ENCODE measurements at places on chromosomes 12 and 14.

DNA sequence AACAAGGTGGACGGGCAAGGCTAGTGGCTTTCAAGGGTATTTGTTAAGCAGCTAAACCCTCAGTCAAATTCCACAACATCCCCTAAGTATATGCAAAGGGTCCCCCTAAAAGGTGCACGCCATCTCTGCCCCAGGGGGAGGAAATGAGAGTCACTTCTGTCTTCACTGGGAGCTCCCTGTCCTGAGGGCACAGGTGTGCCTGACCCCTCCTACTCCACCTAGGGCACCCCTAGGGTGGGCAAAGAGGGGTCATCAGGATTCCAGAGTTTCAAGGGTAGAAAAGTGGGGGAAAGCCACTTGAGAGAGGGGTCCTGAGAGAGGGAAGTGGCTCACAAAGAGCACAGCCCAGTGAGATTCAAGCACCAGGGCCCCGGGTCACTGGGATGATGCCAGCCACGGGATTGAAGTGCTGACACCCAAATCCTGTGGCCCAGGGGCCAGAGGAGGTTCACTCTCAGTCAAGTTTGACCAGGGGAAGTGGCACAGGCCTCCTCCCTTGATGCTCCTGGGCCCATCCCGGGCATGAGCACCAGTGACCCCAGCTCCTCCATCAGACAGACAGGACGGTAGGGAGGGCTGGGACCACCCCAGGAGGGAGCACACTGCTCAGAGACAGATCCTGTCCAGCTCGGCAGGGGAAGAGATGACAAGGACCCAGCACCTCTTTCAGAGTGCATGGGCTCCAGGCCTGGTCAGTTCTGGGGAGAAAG, 82.3 kb upstream of the BCL11B start:
- no peak for DNase-seq

DNA sequence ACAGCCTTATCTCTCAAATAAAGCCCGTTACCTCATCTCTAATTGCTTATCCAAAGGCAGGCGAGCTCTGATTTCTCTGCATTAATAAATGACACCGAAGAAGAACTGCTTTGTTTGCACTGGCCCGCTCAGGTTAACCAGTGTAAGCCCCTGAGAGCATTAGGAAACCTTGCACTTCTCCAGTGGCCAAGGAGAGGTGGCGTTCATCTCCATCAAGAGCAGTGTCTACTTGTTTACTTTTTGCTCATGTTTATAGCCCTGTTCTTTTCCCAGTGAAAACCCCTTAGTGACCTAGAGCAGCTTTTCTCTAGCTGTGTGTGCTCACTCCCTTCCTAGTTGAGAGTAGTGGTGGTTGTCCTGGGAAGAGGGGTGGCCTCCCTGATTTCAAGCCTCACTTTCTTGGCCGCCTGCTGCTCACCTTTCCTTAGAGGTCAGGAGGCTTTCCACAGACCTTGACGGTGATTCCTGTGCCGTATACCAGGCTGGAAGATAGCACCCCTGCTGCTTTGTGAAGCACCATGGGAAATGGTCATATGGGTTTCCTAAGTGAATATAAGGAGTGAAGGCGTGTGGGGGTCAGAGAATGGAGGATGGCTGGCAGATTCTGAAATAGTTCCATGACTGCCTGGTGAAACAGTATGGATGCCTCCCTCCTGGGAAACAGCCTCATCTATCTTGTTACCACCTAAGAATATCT, 16.6 kb downstream of the FBXW8 start:
- no peak for DNase-seq

DNA sequence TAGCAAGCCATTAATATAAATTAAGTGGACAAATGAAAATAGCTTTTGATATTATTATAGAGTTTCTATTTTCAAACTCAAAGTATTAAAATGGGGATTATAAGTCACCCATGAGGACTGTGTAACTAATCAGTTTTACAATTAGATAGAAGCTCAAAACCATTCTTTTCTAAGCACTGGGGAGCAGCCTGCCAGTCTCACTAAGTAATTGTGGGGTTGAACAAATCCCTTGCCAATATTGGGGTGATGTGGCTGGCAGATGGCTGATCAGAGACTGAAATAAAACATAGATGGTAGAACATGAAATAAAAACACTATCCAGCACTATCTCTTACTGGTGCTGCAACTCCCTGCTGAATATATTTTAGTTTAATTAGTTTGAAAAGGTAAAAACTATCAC, 353.2 kb downstream of the FLRT2 start:
- no peak for DNase-seq

DNA sequence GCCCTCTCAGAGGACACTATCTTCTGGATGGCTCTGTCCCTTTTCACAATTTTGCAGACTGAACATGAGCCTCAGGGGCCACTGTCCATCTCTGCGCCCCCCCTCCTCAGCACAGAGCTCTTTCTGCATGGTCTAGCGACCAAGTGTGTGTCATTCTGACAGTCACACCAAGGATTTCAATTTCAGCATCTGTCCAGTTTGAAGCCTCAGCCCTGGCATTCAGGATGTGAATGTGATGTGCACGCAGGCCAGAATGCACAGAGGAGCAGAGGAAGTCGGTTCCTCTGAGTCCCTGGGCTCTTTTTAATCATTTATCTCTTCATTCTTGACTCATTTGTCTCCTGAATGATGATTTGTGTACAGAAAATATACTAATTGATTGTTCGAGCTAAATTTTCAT, 102.0 kb upstream of the PWP1 start:
- DNase-seq, result no peak

GRCh38 chr12:27101290-27101689, 18.9 kb upstream of the C12orf71 start:
- no peak for DNase-seq

GRCh38 chr12:85152311-85152729, 116.2 kb downstream of the LRRIQ1 start:
- no peak for DNase-seq

DNA sequence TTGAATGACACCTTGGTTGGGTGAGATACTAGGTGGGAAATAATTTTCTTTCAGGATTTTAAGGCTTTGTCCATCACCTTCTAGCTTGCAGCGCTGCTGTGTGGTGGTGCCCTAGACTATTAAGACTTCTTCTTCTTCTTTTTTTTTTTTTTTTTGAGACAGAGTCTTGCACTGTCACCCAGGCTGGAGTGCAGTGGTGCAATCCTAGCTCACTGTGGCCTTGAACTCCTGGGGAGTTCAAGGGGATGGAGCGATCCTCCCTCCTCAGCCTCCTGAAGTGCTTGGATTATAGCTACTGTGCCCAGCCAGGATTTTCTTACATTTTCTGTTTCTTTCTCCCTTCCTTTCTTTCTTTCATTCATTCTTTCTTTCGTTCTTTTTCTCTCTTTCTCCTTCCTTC, 10.3 kb upstream of the MTA1 start:
- DNase-seq, result no peak

GRCh38 chr12:115412831-115413230, 728.9 kb upstream of the TBX3 start:
- no peak for DNase-seq

DNA sequence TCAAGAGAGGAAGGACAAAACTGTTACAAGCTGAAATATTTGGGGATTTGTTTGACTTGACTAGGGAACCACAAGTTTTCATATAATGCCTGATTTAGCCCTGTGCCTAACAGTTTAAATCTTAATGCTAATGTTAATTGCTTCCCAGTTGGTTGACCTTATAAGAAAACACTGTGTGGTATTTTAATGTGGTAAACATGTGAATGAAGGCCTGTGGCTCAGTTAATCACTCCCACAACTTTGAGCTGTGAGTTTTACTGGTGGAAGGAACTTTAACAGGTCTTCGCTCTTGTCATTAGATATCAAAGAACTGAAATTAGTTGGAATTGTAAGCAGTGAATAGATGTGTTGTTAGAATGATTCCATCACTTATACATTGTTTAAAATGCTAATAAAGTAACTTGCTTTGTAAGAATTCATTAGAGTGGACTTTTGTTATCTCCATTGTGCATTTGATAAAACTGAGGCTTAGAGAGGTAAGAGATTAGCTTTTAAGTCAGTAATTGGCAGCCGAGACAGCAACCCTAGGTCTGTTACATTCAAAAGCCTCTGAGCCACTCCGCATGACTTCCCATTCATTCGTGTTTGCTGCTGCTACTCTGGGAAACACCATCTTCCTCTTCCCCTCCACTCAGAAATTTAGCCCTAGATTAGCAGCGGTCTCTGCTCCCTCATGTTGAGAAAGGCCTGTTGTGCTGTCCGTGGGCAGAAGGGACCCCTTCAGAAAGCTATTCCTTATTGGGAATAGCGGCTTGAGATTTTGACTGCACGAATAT, 1.0 kb upstream of the TBK1 start:
- DNase-seq, result no peak

DNA sequence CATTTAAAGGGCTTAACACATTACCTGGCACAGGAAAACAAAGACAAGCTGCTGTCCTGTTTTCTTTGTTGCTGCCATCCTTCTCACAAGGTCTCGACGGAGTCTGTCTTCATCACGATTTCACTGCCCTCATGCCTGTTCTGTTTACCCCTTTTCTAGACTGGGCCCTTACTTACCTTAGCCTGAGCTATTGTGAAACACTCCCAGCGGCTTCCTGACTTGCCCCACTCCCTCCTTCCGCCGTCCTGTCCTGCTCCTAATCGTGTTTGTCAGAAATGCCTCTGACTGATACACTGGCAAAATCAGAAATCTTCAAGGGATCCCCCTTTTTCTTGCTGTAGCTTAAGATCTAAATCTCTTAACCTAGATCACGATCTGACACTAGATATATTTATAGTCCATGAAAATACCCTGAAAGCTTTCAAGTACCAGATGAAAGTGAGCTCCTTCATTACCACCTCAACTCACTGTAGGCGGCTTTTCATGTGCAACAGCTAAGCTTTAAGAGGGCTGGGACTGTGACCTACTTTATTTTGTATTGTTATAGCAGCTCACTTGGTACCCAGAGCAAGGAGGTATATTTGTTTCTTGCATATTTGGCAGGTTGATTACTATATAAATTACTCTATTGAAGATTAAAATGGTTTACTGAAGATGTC, 32.1 kb downstream of the TECPR2 start:
- no peak for DNase-seq

- no peak for DNase-seq
Measured at GRCh38 chr12:81231574-81232368, 153.9 kb downstream of the ACSS3 start.

DNA sequence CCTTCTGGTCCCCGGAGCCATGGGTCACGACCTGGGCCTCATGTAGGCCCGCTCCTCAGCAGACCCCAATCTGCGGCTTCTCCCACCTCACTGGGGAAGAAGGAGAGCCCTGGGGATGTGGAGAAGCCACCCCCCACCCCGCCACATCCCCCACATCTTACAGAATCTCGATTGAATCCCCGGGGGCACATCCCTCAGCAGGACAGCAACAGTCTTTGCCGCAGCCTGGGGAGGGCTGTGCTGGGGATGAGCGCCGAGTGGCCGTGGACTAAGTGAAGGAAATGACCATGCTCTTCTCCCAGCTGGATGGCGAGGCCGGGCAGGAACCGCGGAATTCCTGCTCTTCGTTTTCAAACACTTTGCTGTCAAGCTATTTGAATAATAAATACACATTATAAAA, 169.0 kb upstream of the RTL1 start:
- no peak for DNase-seq

Data from left forelimb (tissue), 1 donor.